ENCODE measurements at places on chromosomes 1 and 21.

GRCh38 chr21:31614705-31615104 is 44.8 kb upstream of the SOD1 start:
- no peak overlapping the region for H3K27ac ChIP-seq
- peaks cover 9% of the 10 kb centered on the region for H3K36me3 ChIP-seq
- no peak overlapping the region for H3K4me3 ChIP-seq
- H3K27me3 ChIP-seq, result peaks cover 7% of the 10 kb centered on the region

- no peak overlapping the region for H3K4me3 ChIP-seq
- H3K36me3 ChIP-seq, result peaks cover 7% of the 10 kb centered on the region
- peaks cover 4% of the 10 kb centered on the region for H3K4me1 ChIP-seq
- no peak for DNase-seq
These were observed 48.4 kb upstream of the ADORA3 start for GRCh38 chr1:111551623-111552411.

DNA sequence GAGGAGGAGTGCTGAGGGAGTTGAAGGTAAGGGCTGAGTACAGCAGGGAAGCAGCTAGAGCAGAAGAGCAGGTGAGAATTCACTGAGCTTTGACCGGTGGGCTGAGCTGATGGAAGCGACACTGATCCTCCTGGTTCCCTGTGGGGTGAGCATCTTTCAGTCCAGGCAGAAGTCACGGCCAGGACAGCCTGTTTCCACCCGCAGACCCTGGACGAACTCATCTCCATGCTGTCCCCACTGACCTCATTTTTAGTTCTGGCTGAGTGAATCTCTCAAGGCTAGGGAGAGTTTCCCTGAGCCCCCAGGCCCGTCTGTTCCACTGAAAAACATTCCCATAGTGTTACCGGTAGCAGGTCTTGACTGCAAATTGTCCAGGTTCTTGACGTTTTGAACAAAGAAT is 31.5 kb downstream of the FAM163A start:
- H3K27ac ChIP-seq, result no peak overlapping the region
- no peaks in the 10 kb centered on the region for H3K27me3 ChIP-seq

GRCh38 chr21:30988706-30989105 is 49.6 kb downstream of the KRTAP19-8 start:
- no peak overlapping the region for H3K27ac ChIP-seq
- DNase-seq, result no peak
- no peak overlapping the region for H3K4me3 ChIP-seq
- no peaks in the 10 kb centered on the region for H3K36me3 ChIP-seq
- no peaks in the 10 kb centered on the region for H3K4me1 ChIP-seq

DNA sequence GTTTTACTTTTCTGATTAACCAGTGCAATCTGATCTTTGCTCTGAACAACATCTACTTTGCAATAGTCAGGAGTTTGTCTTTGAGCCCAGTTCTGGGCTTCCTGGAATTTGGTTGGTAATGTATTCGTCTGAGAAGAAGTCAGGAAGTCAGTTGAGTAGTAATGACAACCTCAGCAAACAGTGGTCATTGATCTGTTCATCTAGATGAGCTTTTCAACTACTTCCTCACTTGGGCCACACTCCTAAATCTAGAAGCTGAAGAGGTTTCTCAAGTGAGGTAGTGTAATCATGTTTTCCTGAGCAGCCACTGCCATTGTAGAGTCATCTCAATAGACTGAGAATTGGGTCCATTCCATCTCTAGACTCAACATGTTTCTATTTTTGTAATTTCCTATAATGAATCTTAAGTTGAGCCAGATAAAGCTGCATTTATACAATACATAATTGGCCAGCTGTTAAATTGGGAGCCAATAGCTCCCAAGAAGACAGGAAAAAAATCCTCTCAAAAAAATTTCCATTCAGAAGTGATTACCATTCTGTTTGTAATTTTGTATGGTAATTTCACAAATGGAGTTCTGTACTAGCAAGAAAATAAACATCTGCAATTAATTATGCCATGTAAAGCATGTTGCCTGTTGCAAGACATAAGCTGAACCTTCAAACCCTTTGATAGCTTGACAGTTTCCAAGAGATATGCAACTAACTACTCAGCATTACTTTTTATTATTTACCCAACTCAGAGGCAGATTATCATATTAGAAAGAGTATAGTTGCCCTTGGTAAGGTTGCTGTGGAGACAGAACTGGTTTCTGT is 49.6 kb downstream of the WDR64 start:
- no peaks in the 10 kb centered on the region for H3K27me3 ChIP-seq
- H3K4me3 ChIP-seq, result no peak overlapping the region
- H3K27ac ChIP-seq, result no peak overlapping the region
- DNase-seq, result no peak
- H3K4me1 ChIP-seq, result peaks cover 9% of the 10 kb centered on the region
- H3K36me3 ChIP-seq, result no peaks in the 10 kb centered on the region

DNA sequence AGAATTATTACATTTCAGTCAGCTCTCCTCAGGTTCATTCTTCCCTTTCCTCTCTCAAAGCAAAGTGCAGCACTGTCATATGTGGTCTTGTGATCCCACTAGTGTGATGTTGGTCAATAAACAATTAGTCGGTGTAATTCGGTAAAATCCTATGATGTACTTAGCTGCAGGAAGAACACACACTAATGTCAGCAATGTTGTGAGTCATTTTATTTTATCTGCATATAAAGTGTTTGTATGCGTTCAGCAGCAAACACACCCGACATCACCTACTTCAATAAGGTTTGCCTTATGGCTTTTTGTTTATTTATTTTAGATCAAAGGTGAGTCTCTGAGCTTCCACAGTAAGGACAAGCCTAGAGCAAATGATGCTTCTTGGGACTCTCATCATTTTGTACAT is 47.8 kb downstream of the PTPN14 start:
- no peak overlapping the region for H3K4me3 ChIP-seq
- H3K36me3 ChIP-seq, result no peaks in the 10 kb centered on the region
- no peak for DNase-seq
- H3K4me1 ChIP-seq, result peaks cover 3% of the 10 kb centered on the region
- no peak overlapping the region for H3K27ac ChIP-seq

- peaks cover 5% of the 10 kb centered on the region for H3K36me3 ChIP-seq
- no peaks in the 10 kb centered on the region for H3K27me3 ChIP-seq
- no peak for DNase-seq
- no peak overlapping the region for H3K27ac ChIP-seq
- H3K4me3 ChIP-seq, result no peak overlapping the region
- H3K4me1 ChIP-seq, result peaks cover 10% of the 10 kb centered on the region
These were observed 116.6 kb upstream of the IVNS1ABP start for GRCh38 chr1:185433667-185434066.

GRCh38 chr1:22315315-22316078 is 136.2 kb upstream of the ZBTB40 start:
- no peak overlapping the region for H3K4me3 ChIP-seq
- H3K4me1 ChIP-seq, result no peaks in the 10 kb centered on the region
- no peaks in the 10 kb centered on the region for H3K36me3 ChIP-seq
- peaks cover 4% of the 10 kb centered on the region for H3K27me3 ChIP-seq

DNA sequence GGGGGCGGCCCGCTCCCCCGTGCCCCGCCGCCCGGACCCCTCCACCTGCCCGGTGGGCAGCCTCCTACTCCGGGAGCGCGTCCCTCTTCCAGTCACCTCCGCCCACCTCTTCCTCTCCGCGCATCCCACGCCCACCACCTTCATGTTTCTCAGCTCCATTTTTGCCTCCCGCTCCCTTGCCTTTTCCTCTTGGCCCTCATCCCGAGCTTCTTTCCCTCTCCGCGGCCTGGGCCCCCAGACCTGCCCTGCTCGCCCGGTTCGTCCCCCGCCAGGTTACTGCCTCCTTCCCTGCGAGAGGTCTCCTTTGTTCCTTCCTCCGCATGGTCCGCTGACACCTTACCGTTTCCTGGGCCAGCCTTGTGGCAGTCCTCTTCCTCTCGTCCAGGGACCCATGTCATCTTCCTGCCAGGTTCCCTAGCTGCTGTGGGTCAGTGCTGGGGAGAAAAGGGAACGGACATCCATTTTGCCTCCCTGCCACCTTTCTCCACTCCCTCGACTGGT is 563 bp downstream of the QSOX1 start:
- H3K4me1 ChIP-seq, result peaks cover 28% of the 10 kb centered on the region
- peak overlapping the region; percentile 85 for H3K4me3 ChIP-seq
- H3K27ac ChIP-seq, result peak overlapping the region; percentile 60
- DNase-seq, result peak; percentile 28
- H3K27me3 ChIP-seq, result no peaks in the 10 kb centered on the region
